ENCODE measurements at places on chromosomes 1 and 21.

- DNase-seq, result no peak
Observed at GRCh38 chr1:11920239-11920903, 5.9 kb downstream of the KIAA2013 start.

DNA sequence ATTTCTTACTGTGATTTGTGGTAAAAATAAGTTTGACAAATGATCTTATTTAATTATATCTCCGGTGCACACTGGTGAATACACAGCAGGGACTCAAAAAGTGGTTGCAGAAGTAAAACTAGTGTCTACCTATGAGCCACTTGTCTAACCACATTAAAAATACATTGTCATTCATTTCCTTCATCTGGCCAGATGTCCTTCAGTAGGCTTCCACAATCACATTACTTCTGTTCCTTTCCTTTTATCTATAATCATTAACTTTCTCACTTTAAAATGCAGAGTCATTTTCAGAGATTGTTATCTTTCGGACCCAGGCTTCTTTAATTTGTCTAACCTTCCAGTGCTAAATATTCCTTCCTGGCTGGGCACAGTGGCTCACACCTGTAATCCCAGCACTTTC is 3.0 kb downstream of the RBBP5 start:
- no peak for DNase-seq

- no peak for DNase-seq
Observed at GRCh38 chr1:84849357-84849975, 43.5 kb downstream of the LPAR3 start.

- no peak for DNase-seq
Observed at GRCh38 chr21:45026826-45027225, 47.6 kb upstream of the ADARB1 start.

GRCh38 chr1:170800265-170800664 is 135.1 kb upstream of the MROH9 start:
- no peak for DNase-seq

DNA sequence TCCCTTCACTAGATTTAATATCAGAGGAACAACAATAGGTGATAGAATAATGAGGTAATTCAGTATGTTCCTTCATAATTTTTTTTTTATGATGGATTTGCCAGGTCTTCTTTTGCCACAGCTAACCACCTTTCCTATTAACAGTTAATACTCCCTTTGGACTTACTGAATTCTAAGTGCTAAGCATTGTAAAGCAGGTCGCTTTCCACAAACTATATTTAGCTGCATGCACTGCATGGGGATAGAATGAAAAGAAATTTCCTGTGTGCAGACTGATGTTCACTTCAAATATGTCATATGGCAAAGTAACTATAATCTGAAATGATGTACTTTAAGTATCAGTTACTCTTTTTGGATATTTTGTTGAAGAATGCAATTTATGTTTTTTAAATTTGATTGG is 85.8 kb downstream of the GPR161 start:
- no peak for DNase-seq

DNA sequence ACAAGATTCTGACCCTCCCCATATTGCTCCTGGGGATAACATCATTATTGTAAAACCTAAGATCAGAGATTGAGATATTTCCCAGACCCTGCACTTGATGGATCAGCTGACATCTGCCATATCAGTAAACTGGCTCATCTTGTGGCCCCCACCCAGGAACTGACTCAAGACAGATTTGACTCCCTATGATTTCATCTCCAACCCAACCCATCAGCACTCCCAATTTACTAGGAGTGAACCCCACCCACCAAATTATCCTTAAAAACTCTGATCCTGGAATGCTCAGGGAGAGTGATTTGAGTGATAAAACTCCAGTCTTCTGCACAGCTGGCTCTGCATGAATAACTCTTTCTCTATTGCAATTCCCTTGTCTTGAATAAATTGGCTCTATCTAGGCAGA is 6.1 kb upstream of the CLCC1 start:
- DNase-seq, result no peak

GRCh38 chr1:167490765-167491164 is 27.6 kb downstream of the CD247 start:
- DNase-seq, result no peak

- DNase-seq, result no peak
Observed at GRCh38 chr1:85049735-85050166, 1.5 kb upstream of the MCOLN3 start.

GRCh38 chr1:94863297-94863911 is 43.2 kb downstream of the SLC44A3 start:
- no peak for DNase-seq

DNA sequence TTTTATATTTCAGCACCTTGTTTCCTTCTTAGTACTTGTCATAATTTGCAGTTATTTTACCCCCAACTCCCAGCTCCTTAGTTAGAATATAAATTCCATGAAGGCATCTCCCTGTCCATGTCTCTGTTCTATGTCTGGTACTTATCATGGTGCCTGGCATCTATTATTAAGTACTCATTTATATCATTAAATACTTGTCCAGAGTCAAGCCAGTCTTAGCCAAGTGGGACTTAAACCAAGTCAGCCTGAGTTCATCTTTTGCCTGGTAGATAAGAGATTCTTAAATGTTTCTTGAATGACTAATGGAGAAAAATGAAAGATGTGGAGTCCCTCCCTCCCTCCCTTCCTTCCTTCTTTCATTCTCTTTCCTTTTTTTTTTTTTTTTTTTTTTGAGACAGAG is 9.4 kb downstream of the SLC25A44 start:
- no peak for DNase-seq

GRCh38 chr1:177798614-177799013 is 171.2 kb downstream of the SEC16B start:
- DNase-seq, result no peak

DNA sequence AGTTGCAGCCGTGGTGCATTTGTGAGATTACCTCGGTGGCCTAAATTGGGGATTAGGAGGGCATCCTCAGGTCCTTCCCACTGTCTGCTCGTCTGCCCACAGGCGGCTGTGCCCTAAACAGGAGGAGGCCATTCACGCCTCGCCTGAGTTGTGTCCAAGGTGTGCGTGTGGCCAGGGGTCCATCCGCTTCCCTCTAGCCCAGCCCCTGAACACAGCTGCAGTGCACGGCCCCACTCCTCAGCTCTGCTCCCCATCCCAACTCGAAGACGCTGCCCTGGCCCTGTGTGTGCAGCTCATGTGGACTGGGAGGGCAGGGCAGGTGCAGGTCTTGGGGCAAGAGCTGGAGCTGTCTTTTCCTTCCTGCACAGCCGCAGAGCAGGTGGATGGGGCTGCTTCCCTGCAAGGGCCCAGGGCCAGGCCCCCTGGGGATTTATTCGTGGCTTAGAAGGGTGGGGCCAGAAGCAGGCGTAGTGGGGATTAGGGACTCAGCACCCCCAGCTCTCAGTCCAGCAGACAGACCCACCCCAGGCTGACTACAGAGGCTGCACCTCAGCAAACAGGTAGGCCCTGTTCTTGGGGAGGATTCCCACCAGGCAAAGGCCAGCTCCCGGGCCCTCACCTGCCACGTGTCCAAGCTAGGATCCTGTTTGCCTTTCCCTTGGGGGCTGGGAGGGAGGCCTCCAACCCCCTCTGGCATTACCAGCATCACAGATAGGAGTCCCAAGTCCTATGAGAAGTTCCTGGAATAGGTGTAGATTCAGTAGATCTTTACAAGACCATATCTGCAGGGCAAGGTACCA is 4.3 kb downstream of the GUK1 start:
- no peak for DNase-seq

DNA sequence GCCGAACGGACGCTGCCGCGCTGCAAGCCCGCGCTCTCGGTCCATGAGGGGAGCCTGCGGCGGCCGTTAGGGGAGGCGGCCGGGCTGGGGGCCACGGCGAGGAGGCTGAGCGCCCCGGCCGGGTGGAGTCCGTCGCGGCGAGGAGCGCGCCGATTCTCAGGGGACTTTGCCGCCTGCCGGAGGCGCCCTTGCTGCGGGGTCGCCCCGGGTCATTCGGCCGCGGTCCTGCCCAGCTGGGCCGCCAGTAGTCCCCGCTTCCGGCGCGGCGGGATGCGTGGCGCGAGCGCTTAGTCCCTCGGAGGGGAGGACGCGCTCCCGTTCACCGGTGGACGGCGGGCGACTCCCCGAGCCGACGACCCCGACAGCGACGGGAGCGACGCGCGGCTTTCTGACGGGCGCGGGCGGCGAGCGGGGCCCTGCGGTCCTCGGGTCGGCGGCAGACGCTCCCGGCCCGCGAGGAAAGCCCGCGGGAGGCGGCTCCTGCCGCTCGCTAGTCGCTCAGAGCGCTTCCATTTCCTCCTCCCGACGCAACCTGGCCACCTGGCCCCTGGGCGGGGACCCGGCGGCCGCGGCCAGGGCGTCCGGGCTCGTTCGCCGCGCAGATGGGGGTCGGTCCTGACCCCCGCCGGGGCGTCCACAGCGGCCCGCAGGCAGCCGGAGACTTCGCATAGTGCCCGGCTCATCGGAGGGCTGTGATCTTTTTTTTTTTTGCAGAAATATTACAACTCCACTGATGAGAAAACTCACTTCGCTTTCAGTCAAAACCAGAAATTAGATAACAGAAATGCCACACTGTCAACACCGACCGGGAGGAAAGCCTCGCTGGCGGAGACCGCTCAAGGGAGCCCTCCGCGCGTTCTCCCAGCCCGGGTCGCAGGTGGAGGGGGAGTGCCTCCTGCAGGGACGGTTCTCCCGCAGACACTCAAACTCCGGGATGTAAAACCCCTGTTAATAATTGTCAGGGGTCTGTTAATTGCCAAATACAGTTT is 641 bp upstream of the ZBTB21 start:
- DNase-seq, result no peak

DNA sequence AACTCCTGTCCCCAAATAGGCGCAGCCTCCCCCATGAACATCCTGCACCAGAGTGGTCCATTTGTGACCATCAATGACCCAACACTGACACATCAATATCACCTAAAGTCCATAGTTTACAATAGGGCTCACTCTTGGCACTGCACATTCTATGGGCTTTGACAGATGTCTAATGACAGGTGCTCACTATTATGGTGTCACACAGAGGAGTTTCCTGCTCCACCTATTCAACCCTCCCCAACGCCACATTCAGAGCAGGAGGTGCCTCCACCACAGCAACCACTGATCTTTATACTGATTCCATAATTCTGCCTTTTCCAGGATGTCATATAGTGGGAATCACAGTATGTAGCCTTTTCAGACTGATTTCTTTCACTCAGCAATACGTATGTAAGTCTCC is 24.2 kb downstream of the GNG4 start:
- no peak for DNase-seq

- DNase-seq, result no peak
Observed at GRCh38 chr1:147225193-147225730, at the start of gene FMO5. FMO5 (minus strand) TSS chr1:147225339; CDS start chr1:147225029, 310 bp downstream.

- no peak for DNase-seq
Observed at GRCh38 chr1:154062309-154062708, 71.7 kb downstream of the RPS27 start.

DNA sequence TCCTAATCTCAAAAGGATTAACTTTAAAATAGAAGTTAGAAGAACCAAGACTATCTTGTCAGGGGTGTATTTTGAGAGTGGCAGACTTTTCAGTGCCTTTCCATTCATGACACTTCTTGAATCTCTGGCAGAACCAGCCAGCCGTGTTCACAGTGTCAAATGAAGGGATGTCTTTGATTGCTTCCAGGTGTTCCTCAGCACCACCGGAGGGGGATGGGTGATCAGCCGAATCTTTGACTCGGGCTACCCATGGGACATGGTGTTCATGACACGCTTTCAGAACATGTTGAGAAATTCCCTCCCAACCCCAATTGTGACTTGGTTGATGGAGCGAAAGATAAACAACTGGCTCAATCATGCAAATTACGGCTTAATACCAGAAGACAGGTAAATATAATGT is 32.3 kb downstream of the FMO1 start:
- DNase-seq, result no peak

- no peak for DNase-seq
Observed at GRCh38 chr1:5746611-5747425, 245.4 kb downstream of the NPHP4 start.

DNA sequence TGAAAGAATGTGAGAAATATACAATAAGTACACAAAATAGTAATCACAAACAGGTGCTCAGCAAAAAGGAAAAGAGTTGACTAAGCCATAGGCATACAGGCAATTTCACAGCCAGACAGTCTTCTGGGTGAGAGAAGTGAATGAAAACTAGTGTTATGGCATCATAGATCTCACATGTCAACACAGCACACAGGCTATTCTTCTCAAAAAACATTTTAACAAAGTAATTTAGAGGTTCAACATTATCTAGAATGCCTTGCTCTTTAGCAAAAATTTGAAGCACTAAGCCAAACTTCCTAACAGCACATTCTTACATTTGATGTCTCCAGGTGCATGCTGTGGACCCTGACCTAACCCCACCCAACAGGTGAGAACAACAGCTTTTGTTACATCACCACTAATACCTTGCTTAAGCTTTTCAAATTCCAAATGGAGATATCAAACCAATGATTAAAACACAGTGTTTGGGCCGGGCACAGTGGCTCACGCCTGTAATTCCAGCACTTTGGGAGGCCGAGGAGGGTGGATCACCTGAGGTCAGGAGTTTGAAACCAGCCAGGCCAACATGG is 30.5 kb downstream of the OTUD7B start:
- DNase-seq, result no peak

DNA sequence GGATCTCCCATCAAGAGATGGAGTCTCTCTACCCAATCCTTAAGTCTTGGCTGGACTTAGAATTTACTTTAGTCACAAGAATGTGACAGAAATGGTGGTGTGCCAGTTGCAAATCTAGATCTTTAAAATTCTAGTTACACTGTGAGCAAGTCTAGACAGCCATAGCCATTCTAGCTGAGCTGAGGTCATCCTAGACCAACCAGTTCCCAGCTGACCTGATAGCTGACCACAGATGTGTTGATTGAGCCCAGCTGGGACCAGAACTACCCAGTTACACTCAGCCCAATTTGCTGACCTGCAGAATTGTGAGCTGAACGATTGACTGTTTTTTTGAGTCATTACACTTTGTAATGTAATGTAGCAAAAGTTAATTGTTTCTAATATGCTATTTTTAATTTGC is 251.8 kb downstream of the ADGRL2 start:
- DNase-seq, result no peak

DNA sequence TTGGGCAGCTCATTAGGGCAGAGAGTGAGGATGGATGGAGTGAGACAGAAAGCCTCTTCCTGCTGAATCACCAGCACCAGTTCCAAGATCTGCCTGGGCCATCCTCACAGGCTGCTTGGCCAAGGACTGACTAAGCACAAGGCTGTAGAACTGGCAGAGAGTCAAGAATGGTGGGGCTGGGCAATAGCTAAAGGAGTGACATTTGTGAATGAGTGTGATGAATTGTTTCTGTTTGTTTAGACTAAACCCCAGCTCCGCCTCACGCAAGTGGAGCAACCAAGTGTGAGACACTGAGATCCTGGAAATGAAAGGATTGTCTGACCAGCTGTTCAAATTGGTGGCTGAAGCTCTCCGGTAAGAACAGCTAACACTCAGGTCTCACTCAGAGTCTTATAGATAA is 38.6 kb downstream of the BRINP2 start:
- no peak for DNase-seq
